ENCODE measurements at places on chromosomes 6 and 20.

DNA sequence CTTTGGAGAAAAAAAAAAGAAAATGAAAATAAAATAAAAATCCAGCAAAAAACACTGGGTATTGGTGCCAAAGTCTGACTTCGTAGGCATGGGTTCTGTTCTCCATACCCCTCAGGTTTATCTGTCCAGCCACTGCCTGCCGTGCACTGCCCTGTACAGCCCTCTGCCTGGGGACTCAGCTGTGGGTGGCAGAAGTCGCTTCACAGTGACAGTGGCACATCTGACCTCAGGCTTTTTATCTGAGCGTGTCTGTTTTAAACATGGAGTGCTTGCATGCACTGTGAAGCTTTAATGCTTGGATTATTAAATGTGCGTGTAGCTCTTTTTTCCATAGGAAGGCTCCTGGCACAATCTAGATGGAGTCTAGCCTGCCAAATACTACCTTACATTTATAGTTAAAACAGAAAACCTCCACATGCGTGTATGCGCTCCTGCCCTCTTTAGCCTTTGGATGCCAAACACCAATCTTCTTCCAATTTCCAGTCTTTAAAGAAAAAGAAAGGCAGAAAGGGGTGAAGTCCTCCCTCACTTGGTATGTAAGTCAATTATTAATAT is 375.5 kb downstream of the UTRN start:
- no peak for DNase-seq

DNA sequence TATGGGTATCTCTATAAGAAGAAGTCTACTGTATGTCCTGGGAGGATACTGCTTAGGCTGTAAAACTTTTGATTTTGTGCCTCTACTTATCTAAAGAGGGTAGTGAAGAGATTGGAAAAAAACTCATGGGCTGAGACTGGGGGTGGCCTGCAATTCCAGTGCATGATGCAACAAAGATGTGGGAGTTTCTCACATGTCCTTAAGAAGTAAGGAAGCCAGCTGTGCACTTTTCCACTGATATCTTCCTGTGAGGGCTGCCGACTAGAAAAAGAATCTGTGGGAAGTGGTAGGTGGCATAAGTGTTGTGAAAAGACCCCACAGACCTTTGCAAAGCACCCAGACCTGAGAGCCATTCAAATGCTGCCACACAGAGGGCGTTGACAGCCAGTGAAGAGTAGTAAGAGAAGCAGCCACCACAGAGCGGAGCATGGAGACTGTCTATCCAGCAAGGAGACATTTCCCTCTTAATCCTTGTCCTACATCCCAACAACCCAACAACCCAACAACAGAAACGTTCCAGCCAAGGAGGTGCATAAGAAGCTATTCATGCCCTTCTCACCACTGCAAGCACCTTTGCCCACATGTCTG is 65.1 kb downstream of the PFDN4 start:
- no peak for DNase-seq

DNA sequence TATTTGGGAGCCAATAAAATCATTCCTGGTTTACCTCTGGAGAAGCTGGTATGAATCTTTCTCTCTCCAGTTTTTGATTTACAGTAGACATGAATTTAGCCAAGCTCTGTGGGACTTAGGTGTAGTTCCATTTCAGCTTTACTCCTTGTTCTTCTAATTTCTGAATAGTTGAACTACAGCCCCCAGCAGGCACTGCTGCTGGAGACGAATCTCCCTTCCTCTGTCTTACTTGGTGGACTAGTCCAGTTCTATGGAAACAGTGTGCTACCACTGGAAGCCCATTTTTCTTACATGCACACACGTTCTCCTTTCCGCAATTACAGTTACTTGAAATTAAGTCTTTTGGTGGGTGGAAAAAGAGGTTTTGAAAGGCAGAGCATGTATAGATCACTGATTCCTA is 42.3 kb downstream of the RALGAPB start:
- DNase-seq = no peak

GRCh38 chr6:45997875-45998506 is 17.7 kb downstream of the CLIC5 start:
- DNase-seq = no peak

GRCh38 chr6:2915150-2915549 is 12.0 kb upstream of the SERPINB9 start:
- DNase-seq = no peak

DNA sequence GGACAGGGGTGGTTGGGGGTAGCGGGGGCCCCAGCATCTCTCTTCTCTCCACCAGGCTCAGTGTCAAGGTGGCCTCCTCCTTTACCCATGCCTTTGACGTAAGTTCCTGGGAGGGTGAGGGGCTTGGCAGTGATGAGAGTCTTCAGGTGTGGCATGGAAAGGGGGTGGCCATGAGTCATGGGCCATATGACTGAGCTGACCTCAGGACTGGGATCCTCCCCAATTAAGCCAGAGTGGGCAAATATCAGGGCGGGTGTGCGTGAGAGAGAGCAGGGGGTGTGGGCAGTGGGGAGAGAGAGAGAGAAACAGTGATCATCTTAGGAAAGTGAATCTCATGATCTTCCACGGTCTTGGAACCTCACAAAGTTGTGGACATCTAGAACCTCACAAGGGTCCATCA is 8.2 kb upstream of the BPIFB4 start:
- no peak for DNase-seq

DNA sequence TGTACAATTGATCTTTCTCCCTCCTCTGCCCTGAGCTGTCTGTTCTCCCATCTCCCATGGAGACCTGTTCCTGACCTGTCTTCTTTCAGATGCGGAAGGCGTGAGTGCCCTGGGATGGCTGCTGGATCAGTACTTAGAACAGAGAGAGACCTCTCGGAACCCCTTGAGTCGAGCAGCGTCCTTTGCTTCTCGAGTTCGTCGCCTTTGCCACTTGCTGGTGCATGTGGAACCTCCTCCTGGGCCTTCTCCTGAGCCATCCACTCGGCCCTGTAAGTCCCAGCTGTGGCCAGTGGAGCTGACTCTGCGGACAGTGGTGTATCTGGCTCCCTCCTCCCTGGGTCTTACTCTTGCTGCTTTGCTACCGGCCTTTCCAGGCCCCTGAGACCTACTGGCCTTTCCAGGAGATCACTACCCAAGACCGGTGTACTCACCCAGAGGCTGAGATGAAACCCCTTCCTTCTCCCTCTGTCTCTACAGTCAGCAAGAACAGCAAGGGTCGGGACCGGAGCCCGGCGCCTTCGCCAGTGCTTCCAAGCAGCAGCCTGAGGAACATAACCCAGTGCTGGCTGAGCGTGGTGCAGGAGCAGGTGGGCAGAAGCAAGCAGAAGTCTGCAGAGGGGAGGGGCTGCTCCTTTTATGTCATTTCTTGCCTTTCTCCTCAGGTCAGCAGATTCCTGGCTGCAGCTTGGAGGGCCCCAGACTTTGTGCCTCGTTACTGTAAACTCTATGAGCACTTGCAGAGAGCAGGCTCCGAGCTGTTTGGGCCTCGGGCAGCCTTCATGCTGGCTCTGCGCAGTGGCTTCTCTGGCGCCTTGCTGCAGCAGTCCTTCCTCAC is 22.5 kb downstream of the CUL9 start:
- no peak for DNase-seq

- no peak for DNase-seq
These were observed 303.4 kb downstream of the CENPW start for GRCh38 chr6:126643352-126643751.

GRCh38 chr6:169738204-169738975 is 13.0 kb downstream of the DYNLT2 start:
- no peak for DNase-seq

GRCh38 chr20:23658989-23659609 is 21.3 kb upstream of the CST3 start:
- DNase-seq = no peak

GRCh38 chr6:54262971-54263370 is 45.3 kb upstream of the TINAG start:
- DNase-seq = no peak

GRCh38 chr6:118712969-118713368 is 61.6 kb upstream of the CEP85L start:
- no peak for DNase-seq

DNA sequence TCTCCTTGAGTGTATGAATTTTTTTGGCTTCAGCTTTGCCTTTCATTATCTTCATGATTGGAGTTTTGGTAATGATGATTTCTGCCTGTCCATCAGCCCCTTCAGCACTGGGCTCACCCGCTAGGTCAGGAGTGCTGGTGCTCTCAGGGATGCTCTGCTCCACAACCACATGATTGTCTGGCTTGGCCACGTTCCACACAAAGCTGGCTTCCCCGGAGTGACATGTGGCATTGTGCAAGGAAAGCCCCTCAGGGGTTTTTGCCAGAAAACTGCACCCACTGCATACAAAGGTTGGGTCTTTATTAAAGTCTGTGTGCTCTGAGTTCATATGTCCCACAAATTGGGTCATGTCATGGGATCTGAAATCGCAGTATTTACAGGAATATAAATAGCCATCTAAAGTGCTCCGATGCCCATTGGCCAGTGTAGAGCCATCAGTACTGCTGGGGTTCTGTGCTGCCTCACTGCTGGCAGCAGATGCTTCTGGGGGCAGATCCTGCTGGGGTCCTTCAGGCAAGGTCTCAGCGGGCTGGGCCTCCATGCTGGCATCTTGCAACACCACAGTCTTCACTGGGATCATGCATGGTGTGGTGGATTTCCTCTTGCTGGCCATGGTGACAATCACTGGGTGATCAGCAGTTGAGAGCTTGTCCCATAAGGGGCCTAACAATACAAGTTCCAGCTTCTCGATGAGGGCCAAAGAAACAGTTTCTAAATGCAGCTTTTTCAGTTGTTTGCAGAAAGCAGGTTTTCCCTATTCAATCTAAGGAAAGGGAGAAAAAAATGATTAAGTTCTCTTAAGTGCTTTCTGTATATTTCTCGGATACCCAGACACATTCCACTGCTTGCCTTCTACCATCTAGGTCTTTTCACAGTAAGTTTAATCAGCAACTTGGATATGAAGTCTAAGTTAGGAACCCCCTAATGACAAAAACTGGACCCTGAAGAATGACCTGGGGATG is 67.2 kb downstream of the PLCG1 start:
- no peak for DNase-seq
